HEK293T (cell line): ENCODE measurements at places on chromosomes 6 and 20.

GRCh38 chr6:121848523-121849255 is 413.2 kb downstream of the GJA1 start:
- no peak for DNase-seq

DNA sequence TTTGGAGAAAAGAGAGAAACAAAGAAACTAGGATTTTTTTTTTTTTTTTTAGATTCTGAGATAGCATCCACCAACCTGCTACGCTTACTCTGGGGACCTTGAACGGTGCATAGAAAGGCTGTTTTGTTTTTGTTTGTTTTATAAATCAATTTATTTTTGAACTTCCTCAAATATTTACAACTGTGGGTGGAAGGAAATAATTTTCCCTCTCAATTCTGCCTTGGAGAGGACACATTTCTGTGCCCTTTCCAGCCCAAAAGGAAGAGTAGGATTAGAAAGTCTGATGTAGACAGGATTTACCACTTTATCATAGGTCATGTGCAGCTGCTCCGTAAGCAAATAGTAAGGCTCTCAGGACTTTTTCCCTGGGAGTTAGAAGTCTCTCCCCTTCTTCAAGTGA is 190.5 kb downstream of the NKAIN2 start:
- DNase-seq, result no peak

DNA sequence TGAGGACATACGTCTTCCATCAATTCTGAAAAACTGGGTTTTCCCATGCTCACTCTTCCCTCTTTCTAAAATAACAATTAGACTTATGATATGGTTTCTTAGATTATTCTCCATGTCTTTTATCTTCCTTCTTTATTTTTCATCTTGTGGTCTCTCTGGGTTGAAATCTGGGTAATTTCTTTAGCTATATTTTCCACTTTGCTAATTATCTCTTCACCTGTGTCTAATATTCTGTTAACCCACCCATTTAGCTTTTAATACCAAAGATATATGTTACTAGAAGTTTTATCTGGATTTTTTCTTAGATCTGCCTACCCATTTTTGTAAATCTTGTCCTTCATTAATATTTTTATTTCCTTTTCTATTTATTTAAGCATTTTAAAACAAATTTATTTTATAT is 121.8 kb downstream of the TENT5A start:
- DNase-seq, result no peak

DNA sequence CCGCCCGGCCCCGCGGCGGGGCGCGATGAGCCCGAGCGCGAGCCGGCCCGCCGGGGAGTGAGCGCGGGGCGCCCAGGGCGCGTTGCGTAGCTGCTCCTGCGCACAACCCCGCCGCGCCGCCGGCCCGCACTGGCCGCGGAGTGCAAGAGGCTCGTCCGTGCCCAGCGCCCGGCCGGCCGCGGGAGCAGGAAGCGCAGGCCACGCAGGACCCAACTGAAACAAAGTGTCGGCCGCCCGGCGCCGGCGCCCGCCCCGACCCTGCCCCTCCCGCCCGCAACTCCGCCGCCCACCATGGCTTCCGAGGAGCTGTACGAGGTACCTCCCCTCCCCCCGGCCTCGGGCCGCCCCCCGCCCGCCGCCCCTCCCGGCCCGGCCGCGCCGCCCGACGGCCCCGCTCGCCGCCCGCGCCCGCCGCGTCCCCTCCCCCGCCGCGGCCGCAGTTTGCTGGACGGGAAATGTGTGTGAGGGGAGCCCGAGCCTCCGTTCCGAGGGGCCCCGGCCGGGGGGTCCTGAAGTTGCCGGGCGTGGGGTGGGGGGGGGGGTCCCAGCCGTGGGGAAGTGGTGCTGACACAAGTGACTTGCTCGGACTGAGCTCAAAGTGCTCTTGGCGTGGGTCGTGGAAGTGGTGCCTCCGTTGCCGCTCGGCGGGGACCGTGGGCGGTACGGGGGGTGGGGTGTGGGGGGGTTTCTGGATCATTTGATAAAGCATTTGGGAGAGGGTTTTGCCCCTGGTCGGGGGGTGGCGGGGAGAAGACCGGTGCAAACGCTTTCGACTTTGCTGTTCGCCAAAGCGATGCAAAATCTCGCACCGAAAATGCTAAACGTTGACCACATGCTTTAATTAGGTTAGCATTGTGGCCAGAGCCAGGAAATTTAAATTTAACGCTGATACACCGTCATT is 539 bp downstream of the CDYL start:
- peak; percentile 69 for DNase-seq

GRCh38 chr6:83311231-83311630 is 118.1 kb downstream of the RWDD2A start:
- DNase-seq, result no peak

DNA sequence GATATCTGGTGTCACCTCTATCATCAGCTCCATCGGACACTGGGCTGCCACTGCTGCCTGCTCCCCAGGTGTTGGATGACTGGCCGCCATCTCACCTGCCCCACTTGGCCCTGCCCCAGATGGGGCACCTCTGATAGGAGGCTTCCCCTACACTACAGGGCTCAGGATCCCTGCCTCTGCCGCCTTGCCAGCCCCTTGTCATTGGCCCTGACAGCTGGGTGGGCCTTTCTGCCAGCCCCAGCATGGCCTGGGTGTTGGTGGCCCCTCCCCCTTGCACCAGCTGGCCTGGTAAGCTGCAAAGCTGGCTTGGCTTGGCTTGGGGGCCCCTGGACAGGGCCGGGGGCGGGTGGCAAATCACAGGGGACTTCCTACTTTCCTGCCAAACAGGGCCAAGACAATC is 10.6 kb downstream of the PACSIN1 start:
- no peak for DNase-seq

DNA sequence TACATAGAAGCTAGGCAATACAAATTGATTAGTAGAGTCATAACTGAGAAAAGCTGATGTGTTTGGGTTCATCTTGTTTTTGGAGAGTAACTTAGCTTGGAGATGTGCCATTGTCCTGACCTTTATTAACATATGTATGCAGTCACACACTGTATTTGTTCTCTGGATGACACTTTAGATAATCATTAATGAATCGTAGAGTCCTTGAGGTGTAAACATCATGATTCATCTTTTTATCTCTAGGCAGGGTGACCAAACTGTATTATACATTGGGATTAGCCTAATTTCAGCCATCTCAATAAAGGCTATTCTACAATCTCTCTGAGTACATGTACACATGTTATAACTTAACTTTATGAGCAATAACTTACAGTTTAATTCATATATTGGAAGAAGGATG is 3.6 kb upstream of the MTCL3 start:
- no peak for DNase-seq

DNA sequence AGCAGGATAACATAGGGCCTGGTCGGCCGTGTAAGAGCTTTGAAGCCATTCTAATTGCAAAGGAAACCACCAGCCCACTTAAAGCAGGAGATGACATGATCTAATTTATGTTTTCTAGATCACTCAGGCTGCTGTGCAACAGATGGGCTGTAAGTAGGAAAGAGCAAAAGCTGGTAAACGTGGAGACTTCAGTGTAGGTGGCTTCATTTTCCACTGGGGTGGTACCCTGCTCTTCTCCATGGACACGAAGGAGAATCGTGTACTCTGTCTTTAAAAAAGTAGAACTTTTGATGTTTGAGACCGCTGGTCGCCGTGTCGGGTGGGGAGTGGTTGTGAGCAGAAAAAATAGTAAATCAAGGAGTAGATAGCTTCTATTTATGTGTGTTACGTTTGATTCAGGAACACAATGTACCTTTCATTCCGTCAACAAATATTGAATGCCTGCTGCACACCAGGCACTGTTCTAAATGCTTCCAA is 6.4 kb downstream of the CASS4 start:
- no peak for DNase-seq

DNA sequence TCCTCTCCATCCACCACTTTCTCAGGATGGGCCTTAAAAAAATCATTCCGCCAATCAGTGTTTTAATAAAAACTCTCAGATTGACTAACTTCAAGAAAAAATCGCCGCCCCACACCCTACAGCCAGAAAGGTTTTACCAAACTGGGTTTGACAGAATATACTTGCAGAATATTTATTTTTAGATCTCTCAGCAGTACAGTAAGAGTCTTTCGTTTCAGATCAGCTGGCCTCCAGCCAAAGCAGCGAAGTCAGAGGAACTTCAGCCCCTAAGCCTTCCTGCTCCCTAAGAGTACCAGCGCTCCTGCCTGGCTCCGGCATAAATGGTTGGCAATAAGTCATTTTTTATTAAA is 24.7 kb downstream of the TBC1D7 start:
- DNase-seq, result no peak

DNA sequence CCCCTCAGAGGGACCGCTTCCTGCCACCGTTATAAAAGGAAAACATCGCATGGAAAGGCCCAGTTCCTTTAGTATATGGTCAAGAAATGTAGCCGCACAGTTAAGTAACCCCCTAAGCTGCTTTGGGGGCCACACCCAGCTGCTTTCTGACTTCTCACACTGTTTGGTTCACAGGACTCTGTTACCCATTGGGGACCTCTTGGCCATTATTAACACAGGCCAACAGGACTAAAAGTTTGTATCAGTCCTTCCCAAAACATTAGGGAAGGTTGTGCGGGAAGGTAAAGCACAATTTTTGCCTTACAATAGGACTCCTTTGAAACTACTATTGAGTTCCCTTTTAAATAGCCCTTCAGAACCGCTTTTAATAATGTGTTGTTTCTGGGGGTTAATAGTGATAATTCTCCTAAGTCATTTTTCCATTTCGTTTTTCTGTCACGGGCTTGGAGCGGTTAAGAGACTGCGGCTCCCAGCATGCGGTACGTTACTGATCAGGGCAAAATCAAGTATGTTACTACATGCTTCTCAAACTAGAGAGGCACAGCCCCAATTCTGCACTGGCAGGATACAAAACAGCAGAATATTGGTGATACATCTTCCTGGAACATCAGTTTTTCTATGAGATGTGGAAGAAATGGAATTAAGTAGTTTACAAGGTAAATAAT is 668 bp upstream of the RPP40 start:
- DNase-seq, result no peak

- DNase-seq, result no peak
These were observed 195.5 kb downstream of the MAFB start for GRCh38 chr20:40493549-40493948.

DNA sequence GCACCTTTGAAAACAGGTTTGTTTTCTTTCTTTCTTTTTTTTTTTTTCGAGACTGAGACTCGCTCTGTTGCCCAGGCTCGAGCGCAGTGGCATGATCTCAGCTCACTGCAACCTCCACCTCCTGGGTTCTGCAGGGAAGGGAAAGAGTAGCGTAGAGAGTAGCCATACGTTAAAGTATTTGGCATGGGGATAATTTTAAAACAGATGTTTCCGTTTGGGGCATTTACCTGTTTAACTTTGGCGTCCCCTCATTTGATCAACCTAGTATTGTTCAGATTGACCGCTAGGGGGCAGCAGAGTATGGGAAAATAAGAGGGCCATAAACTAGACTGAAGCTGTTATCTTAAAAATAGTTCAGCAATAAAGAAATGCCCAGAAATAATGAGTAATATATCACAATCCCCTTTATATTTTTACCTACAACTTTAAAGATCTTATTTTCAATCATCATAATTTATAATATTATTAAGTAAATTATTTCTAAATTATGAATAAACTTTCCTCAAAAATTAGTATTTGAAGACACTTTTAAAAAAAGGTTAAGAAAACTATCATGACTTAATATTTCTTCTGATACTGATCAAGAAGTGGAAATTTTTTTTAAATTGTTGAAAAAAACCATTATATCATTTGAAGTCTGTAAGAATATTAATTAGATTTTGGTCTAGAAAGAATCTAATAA is 7.6 kb upstream of the TAAR9 start:
- peak; percentile 60 for DNase-seq

DNA sequence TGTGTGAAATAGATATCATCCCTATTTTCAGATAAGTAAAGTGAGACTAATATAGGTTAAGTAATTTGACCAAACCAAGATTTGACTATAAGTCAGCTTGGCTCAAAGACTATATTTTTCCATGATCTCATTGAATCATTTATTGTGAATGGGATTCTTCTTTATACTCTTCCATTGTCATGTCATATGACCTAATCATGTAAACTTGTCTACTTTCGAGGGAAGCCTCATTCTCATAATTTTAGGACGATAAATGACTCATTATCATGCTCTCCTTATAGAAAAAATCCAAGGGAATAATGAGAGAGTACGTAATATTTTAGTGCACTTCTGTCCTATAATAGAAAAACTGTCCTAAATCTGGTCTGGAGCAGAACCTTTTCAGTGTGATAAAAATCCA is 40.9 kb upstream of the CCN6 start:
- no peak for DNase-seq

DNA sequence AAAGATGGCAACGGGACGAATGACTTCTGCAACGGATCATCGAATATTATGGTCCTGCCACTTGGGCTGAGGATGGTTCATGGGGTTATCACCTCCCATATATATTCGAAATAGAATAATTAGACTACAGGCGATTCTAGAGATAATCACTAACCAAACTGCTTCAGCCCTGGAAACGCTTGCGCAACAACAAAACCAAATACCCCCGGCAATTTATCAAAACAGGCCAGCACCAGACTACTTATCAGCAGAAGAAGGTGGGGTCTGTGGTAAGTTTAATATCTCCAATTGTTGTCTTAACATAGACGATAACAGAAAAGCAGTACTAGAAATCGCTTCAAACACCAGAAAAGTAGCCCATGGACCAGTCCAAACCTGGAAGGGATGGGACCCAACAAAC is 31.0 kb upstream of the ULBP3 start:
- no peak for DNase-seq

- DNase-seq, result no peak
These were observed 231.4 kb downstream of the ARID1B start for GRCh38 chr6:157008568-157008967.

- DNase-seq, result peak; percentile 55
These were observed 68.7 kb downstream of the TOX2 start for GRCh38 chr20:43983359-43983758.

DNA sequence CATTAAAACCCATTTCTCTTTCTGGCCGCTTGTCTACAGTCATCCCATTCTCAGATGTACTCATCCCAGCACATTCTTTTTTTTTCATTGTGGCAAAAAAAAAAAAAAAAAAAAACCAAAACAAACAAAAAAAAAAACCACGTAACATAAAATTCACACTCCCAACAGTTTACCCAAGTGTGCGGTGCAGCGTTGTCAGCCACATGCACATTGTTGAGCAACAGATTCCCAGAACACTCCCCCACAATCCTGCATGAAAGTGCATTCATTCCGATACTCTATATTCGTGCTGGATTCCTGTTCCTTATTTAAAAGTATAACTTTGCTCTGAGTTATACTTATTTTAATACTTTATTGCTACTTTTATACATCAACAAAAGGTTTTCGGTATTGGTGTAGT is 96.0 kb downstream of the SASH1 start:
- DNase-seq, result no peak
